ENCODE measurements at places on chromosomes 6 and 20.

DNA sequence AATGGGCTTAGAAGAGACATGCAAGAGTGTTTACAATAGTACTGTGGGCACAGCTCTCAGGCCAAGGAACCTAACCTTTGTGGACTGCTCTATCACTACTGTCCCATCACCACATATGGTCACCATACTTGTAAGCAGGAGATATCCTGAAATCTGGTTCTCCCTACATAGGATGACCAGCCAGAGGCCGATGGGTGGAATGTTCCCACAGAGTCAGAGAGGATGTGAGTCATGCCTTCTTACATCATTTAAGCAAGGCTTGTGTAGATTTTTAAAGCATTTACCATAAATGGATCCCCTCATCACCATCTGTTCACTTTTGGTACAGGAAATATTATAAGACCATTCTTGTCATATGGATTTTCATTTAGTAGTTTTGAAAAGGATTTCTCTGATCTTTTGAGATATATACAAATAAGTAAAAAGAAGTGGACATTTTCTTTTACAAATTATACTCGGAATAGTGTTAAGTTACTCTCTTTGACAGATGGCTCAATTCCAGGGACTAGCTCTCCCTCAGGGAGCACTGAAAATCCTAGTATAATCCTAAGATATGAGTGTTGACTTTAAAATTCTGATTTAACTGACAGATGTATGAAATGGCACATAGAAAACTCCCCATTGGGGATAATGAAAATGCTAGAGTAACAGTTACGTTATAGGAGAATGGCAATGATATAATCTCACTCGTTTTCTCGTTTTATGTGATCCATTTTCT lies 6.6 kb downstream of the HTR1B start:
- peak; percentile 89 for DNase-seq

DNA sequence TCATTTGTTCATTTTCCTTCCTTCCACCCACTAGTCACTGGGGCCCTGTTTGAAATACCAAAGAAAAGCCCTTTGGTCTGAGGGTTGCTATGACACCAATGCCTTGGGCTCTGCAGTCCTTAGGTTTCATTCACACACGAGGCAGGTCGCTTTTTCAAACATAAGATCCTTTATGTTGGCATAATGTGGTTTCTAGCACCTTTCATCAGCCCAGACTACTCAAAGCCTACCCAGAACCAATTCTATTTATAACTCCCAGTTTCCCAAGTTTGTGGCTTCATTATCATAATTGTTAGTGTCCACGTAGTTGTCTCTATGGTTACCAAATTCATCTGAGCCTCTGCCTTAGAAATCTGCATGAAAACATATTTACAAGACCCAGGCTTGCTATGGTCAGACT lies 6.6 kb upstream of the TP53RK start:
- peak; percentile 77 for DNase-seq

DNA sequence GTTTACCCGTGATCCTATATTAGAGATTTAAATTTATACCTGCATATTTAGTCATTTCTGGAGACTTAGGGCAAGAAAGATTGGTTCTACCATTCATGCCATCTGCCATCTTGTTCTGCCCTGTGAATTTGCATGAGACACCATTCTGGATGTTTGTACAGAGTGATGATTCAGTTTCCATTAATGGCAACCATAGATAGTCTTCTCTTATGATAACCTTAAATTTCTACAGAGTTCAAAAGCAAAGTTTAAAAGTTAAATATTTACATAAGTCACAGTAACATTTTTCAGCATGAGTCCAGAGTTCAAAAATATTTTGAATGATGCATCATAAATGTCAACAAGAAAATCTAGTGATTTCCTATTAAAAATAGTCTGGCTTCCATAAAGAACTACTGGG lies 23.2 kb downstream of the PLCB1 start:
- DNase-seq: no peak

DNA sequence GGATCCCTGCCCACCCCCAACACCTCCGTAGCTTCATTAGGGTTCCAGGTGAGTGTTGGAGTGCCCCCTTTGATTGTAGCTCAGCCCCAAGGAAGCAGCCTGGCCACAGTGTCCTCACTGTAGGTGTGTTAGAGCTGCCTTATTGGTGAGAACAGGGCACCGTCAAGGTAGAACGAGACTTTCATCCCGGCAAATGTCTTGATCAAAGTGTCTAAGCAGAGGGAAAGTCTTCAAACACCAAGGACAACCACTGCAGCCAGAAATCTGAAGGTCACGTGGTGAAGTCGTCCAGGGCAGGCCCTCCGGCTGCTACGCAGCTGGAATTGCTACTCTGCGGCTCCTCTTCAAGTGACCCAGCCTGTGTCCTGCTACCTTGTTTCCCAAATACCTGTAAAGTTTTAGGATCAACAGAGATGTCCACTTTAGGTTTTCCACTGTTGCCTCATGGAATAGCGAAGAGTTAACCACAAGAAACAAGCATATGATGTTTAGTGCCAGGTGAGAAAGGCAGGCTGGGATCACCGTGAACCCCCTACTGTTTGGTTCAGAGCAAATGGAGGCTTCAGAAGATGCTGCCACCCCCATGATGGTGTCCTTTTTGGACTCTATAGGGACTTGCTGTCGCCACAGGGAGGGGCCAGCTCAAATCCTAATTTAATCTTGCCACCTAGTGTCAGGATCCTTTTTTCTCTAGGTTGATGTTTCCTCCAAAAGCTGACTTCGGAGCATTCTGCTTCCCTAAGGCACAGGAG lies 1.7 kb upstream of the DLL1 start:
- DNase-seq: peak; percentile 29

GRCh38 chr6:82257088-82257774 lies 9.7 kb upstream of the IBTK start:
- no peak for DNase-seq

GRCh38 chr20:19916531-19917485 lies 100.4 kb upstream of the NAA20 start:
- DNase-seq: no peak

DNA sequence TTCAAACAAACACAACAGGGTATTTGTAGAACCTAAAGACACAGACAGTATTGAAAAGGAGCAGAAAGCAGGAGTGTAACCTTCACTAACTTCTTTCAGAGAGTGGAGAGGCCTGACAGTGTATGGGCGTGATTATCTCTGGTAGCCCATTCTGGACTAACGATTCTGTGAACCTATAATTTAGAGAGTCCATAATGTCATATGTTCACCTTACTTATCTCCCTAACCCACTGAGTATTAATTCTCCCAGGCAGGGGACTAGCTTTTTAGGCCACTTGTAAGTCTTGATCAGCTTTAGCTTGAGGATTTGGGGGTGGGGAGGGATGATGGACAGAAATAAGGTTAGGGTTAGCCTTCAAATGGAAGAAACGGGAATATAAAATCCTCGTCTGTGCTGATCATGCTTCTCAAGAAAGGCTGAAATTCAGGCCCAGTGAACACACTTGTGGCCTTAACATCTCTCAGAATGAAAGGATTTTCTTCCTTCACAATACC lies 2.8 kb upstream of the PARD6B start:
- no peak for DNase-seq

GRCh38 chr6:130107710-130108109 lies 89.3 kb downstream of the L3MBTL3 start:
- DNase-seq: peak; percentile 5

DNA sequence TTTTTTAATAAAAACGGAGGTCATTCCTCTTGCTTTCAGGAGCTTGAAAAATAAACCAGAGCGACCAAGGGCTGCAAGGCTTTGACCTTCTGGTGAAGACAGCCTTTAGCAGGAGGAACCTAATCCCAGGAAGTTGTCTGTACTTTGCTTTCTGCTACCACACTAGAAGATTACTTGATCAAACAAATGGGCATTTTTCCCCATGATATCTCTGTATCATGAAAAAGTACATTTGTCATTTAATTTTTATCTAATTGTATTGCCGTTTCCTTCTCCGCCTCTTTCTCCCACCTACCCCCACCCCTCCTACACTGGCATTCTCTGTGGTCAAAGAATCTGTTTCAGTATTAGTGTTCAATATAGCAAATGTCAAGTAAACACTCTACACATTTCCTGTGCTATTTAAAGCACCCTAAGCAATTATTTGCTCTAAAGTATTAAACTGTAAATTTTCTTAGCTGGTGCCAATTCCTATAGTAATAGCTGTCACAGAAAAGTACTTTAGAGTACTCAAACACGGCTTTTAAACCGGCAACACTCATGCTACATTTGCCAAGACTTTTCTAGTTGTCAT lies 29.7 kb downstream of the ATXN1 start:
- DNase-seq: no peak

DNA sequence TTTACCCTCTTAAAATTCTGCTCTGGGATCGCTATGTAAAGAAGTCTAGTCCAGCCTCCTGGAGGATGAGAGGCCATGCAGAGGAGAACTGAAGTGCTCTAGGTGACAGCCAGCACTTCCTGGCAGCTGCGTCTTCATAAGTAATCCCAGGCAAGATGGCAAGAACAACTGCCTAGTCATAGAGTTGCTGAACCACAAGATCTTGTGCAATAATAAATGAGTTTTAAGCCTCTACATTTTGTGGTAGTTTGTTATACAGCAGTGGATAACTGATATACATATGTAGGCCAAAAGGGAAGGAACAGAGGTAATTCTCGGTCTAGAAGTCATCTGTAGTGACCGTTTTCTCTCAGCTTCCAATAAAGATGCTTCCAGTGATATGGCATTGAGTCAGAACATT lies 103.8 kb upstream of the FLRT3 start:
- no peak for DNase-seq

GRCh38 chr6:148790817-148791216 lies 44.0 kb downstream of the UST start:
- DNase-seq: no peak

- peak; percentile 67 for DNase-seq
Measured at GRCh38 chr6:34412016-34412415, 13.9 kb downstream of the RPS10 start.

- DNase-seq: no peak
Measured at GRCh38 chr6:52042141-52042885, 45.1 kb downstream of the PKHD1 start.

- no peak for DNase-seq
Measured at GRCh38 chr6:36533321-36533720, 14.0 kb downstream of the STK38 start.

- peak; percentile 64 for DNase-seq
Measured at GRCh38 chr6:104537180-104537579, 322.5 kb downstream of the HACE1 start.

GRCh38 chr20:34163307-34163706 lies 51.3 kb upstream of the EIF2S2 start:
- DNase-seq: no peak

- no peak for DNase-seq
Measured at GRCh38 chr20:41362748-41363140, 3.9 kb downstream of the EMILIN3 start.

DNA sequence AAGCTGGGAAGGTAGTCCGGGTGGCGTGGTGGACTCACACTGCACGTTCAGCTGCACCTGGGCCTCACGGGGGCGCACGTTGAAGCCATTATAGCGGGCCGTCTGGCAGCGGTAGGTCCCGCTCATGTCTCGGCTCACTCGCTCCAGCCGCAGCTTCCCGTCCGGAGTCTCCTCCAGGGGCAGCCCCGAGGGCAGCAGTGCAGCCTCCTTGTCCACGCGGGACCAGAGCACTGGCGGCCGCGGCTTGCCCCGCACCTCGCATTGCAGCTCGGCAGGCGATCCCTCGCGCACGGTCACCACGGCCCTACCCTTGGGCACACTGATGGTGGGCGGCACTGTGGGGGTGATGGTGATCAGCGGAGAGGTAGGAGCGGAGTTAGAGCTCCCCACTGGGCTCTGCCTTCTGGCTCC lies 47.6 kb downstream of the MDGA1 start:
- no peak for DNase-seq
